CD8-positive, alpha-beta T cell (primary cell): ENCODE measurements at places on chromosomes 5 and 9. TPM values are rescaled to one million over a fixed set of nuclear protein-coding genes. Genes with fewer than 3 reads are reported as not detected.

TLR4 gene
- total RNA-seq = 0.08 TPM

SLC36A2 gene
- total RNA-seq = not detected

NREP gene
- total RNA-seq = 1.9 TPM

CDC20B gene
- not detected for total RNA-seq

SPATA31A3 gene
- not detected for total RNA-seq

SLC6A19 gene
- not detected for total RNA-seq

ROR2 gene
- total RNA-seq = 0.43 TPM

PCDHGA3 gene
- not detected for total RNA-seq

CFAP157 gene
- not detected for total RNA-seq

EIF4EBP3 gene
- 10.6 TPM for total RNA-seq

DMRT3 gene
- not detected for total RNA-seq

MLANA gene
- not detected for total RNA-seq

SPATA31C1 gene
- total RNA-seq = not detected

OR1J2 gene
- total RNA-seq = not detected

C5orf52 gene
- total RNA-seq = not detected

GABBR2 gene
- total RNA-seq = not detected

PDCD1LG2 gene
- not detected for total RNA-seq

GFI1B gene
- total RNA-seq = not detected

IL9 gene
- total RNA-seq = not detected

FBXW2 gene
- total RNA-seq = 51.9 TPM

FREM1 gene
- total RNA-seq = not detected

NMUR2 gene
- not detected for total RNA-seq

SEMA5A gene
- 0.03 TPM for total RNA-seq

SLC34A1 gene
- total RNA-seq = not detected
